NCI-H526 treated with DMSO at 0.1 percent for 48 hours (cell line): ENCODE measurements at places on chromosomes 7 and 10.

DNA sequence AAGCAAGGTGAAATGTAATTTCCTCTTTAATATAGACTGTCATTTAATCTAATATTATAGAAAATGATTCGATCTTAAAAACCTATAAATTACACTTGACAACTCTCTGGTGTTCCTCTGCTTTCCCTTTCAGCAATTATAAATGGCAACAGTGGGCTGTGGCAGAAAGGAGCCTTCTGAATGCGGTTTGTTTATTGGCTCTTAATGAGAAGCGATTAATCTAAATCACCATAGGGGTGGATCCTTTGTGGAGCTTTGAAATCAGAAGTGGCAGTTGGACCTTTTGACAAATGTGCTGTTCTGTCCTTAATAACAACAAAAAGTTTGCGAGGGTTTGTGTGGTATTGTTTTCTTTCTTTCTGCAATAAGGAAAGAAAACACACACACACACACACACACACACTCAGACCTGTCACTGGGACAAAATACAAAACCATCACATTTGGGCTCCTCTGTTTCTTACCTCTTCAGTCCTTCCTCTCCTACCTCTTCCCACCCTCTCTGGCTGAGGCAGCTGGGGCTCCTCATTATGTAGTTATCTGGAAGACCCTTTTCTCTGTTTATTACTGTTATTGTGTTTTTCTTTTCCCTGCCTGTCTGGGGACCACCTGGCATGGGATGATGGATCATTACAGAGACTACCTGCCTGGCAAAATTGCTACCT is 316.2 kb downstream of the SORCS3 start:
- no peak for DNase-seq

- DNase-seq: no peak
Measured at GRCh38 chr10:5618829-5619228, 47.6 kb downstream of the ASB13 start.

DNA sequence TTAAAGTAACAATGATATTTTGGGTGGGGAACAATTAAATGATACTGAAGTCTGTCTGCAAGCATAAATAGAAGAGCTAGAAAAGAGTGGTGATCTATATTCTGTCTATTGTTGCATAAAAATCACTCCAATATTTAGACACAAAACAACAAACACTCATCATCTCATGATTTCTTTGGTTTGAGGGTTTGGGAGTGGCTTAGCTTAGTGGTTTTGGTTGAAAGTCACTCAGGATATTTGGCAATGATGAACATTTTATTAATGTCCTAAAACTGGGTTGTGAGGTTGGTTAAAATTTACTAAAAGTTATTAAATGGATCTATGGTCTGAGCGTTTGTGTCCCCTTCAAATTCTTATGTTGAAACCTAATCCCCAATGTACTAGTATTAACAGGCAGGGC is 54.7 kb upstream of the EGFR start:
- DNase-seq: no peak

DNA sequence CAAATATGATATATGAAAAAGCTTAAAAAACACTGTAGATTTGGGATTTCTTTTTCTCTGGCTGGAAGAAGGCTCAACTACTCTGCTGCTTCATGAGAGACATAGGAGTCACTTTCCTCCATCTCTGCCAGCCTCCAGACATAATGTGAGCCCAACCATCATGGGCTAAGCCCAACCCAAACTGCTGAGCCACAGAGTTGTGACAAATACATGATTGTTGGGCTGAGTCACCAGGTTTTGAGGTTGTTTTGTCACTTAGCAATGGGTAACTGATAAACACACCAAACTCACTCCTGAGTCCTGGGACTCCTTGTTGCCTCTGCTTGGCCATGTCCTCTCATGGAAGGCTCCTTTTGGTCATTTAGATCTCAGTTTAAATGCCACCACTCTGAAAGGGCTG is 381.8 kb upstream of the FZD8 start:
- DNase-seq: no peak

- no peak for DNase-seq
Measured at GRCh38 chr7:69747144-69747543, 148.9 kb downstream of the AUTS2 start.

DNA sequence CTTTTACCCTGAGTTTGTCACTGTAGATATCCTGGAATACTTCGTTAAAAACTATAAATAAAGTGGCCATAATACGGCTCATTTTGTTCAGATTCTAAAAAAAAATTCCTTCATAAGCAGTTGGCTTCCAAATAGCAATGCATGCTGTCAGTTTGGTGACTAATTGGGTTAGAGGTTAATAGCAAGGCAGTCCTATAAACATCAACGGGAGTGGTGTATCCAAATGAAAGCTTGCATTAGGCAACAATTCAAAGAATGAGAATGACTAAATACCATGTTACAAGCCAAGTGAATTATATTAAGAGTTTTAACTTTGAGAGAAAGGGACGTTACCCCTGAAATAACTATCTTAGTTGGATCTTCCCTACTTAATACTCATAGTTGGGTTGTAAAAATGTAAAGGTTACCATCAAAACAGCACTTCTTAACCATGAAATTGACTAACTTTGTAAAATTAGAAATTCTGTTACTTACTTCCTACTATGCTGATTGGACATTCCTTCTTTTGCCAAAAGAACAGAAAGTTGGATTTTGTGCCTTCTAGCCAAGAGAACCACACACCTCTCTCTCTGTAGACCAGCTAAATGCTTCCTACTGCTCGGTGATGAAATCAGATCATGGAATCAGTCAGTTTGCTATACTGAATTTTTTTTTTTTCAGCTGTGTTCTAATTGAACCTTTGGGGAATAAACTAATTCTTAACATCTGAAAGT is 98.0 kb downstream of the KAT6B start:
- DNase-seq: no peak

DNA sequence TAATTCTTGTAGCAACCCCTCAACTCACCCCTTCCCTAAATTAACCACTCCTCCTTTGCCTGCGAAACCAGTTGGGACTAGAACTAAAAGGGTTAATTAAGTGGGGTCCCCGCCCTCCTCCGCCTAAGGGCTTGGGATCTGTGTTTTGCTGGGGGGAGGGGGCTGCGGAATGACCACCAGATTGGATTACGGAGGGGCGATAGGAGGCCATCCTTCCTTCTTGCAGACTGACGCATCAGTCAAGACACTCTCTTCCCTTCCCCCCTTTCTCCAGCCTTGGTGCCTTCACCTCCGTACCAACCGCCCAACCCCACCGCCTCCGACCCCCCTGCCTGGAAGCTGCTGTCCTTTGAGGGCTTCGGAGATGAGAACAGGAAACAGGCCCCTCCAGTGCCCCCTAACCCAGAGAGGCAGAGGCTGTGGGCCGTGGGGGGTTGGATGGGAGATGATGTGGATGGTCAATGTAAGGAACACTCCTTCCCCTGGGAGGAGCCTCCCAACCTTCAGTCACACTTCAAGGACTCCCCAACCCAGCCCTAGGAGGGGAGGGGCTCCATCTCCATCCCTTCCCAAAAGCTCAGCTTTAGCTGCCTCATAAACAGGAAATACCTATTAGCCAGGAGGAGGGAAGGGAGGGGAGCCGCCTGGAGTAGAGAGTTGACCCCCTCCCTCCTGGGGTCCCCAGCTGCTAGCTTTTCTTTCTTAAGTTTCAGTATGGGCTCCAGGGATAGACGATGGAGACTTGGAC is 997 bp upstream of the LDB1 start:
- no peak for DNase-seq
